ENCODE measurements at places on chromosomes 7 and 10.

DNA sequence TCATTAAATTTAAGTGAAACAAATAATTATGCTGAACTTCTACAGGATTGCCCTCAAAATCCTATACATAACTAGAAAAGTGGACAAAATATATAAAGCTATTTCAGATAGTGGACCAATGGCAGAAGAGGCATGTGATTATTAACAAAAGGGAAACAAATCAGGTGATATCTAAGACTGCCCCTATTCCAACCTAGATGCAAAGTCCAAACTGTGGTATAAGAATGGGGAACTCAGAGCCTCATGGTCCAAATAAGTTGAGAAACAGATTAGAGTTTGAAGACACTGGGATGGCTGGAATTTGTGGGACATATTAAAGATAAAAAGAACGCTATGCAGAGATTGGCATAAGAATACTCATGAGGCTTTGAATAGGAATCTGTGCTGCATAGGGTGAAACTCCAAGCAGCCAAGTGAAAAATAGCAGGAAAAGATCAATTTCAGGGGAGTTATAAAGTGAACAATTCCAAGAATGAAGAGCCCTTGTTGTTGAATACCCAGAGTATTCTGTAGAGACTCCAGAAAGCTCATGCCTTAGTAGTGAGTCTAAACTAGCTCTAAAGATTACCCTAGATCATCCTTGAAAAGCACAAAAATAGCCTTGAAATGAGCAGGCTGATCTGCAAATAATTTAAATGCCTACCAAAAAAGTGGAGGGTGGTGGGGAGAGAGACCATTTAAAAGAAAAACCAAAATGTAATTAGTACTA lies 152.4 kb downstream of the IMMP2L start:
- DNase-seq: no peak

DNA sequence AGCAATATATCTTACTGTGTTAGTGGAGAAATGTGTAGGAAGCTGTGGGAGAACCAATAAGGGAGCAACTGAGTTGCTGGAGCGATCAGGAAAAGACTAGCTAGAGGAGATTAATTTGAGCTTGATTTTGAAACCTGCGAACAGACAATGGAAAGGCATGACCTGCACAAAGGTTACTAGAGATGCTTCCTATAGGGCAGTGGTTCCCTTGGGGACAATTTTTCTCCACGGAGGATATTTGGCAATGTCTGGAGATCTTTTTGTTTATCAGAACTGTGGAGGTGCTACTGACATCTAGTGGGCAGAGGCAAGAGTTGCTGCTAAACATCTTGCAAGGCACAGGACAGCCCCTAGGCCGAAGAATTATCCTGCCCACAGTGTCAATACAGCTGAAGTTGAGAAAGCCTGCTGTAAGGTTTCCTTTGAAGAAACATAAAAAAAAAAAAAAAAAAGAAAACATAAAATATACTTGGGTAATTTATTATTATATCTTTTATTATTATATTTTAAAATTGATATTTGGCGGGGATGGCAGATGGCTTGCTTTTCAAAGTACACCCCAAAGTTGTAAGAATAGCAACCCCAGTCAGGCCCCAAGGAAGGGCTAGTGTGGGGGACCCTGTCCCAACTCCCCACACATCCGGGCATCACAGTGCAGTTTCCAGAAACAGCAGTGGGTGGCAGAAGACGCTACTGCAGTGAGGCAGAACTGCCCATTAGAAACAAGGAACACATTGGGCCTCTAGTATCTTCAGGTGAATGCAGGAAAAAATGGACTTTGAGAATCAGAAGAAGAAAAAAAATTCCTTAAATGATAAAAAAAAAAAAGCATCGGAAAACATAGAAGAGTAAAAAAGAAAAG lies 481.6 kb downstream of the SH2D4B start:
- no peak for DNase-seq

DNA sequence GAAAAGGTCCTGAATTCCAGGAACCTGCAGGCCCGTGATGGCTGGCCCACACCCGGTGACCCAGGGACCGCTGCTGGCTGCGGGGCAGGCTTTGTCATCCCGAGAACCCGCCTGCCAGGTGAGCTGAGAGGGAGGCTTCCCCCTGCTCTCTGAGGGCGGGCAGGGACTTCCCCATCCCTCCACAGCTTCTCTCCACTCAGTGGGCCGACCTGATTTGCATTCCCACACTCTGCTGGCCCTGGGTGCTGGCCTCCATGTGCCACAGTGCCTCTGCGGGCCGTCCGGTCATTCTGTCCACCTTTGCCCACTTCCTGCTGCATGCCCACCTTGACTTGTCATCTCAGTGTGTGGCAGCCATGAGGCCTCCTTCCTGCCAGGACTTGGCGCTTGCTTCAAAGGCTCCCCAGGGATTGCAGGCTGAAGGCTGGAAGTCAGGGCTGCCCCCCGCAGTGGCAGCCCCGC lies 35.3 kb downstream of the PALD1 start:
- DNase-seq: no peak

- no peak for DNase-seq
These were observed 6.9 kb downstream of the ITGB1 start for GRCh38 chr10:32951111-32951510.

GRCh38 chr10:84820120-84820519 lies 491.7 kb downstream of the CCSER2 start:
- no peak for DNase-seq

GRCh38 chr10:84267503-84268126 lies 22.8 kb downstream of the RGR start:
- peak; percentile 6 for DNase-seq

DNA sequence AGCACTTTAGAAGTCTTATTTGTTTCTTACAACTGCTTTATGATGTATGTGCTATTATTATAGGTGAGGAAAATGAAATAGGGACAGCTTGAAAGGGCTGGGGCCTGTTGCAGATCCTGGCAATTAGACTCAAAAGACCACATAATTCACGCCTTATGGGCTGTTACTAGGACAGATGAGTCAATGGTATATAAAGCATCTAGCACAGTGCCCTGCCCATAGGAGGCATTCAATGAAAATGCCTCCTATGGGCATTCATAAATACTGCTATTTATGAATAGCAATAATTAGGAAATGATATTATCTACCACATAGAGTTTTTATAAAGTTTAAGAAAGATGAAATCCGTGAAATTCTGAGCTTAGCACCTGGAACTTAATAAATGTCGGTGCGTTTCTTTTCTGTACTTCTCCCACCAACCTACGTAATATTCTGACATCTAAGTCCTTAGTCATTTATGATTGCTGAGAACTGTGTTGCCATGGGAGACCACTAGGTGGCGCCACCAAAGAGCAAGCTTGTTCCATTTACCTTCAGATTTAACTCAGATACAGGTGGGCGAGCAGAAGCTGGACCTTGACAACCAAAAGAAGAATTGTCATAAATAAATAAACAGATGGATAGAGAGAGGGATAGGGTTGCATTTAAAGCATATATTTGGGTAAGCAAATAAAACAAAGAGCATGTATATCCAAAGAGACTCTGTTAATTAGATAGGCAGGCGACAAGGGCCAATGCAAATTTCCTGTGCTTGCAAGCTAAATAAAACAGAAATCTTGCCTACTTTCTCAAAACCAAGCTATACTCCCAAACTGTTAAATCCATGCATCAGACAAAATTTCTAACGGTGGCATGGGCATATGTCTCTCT lies 699.9 kb downstream of the INHBA start:
- no peak for DNase-seq

DNA sequence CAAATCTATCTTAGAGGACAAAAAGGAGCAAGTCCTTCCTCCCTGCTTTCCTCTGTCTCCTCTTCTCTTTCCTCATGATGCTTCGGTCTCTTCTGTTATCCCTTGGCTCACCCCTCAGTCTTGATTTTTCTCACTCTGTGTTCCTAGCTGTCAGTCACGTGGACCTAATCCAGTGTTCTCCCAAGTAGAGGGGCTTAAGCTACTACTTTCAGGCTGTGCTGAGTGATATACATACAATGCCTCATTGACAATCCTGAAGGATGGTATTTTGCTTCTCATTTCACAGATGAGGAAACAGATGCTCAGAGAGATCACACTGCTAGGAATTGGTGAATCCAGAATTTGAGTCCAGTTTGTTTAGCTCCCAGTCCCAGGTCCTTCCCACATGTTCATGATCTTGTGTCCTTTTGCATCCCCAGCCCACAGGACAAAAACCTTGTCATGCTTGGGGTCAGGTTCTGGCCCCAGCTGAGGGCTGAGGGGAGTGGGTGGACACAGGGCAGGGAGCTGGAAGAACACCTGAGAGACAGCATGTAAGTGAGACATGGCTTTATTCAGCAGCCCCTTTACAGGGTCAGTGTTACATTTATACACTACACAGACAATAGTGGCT lies 50.5 kb upstream of the KMT2E start:
- no peak for DNase-seq

GRCh38 chr10:98351831-98352402 lies 63.1 kb downstream of the PYROXD2 start:
- no peak for DNase-seq

- no peak for DNase-seq
These were observed 26.3 kb downstream of the SLC26A4 start for GRCh38 chr7:107686816-107687387.

DNA sequence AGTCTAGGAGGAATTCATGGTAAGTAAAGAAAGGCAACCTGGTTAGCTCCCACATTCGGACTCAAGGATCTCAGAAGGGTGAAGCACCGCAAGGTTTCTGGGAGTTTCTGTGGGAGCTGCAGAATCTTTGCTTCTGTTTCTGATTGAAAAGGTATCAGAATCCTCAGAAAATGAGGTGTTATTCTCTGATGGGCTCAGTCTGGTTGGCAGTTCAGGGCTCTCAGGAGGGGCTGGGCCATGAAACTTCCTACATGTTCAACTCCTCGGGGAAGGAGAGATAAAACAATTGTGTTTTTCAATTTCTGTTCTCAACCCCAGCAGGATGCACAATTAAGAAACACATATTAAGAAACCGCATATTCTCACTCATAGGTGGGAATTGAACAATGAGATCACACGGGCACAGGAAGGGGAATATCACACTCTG lies 9.1 kb downstream of the OR2A7 start:
- no peak for DNase-seq

DNA sequence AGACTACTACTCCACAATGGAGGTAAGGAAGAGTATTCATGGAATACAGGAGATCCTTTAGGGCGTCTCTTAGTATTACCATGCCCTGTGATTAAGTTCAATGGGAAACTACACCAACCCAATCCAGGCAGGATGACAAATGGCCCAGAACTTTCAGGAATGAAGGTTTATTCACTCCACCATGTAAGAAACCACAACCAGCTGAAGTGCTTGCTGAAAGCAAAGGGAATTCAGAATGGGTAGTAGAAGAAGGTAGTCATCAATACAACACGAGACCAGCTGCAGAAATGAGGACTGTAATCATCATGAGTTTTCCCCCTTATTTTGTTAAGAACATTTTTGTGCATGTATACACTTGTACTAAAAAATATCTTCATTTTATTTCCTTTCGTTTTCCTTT lies 76.6 kb downstream of the GPR37 start:
- no peak for DNase-seq

- peak; percentile 40 for DNase-seq
These were observed 13.5 kb downstream of the SFMBT2 start for GRCh38 chr10:7397049-7398035.

- DNase-seq: no peak
These were observed 19.9 kb upstream of the ATOH7 start for GRCh38 chr10:68251625-68252495.

DNA sequence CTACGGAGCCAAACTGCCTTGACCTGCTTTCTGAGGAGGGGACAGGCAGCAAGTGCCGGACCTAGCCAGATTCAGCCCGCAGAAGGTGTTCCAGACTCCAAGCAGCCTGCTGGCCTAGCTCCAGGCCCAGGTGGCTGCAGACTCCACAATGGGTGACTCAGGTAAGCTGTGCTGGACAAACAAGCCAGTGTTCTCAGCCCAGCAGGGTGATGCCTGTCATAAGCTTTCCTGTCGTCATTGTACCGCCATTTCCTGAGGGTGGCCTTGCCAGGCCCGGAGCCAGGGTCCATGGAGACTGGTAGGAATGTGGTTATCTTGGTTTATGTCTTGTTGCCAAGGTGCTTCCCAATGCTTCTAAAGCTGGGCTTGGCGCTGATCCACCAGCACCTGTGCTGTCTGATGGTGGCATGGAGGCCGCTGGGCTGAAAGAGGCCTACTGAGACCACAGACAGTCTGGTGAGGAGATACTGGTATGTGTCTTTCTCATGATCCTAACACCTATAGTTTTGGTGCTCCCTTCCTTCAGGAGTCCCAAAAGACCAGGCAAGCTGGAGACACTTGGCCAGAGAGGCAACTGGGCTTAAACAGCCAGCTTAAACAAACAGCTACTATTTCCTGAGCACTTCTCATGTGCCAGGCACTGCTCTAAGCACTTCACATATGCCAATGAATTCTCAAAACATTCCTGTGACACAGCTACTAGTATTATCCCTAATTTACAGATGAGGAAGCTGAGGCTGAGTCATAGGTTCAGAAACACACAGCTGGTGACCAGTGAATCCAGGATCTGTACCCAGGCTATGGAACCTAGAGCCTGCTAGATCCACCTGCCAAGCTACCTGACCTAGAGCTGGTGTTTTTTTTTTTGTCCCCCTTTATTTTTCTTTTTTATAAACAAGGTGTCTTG lies 42.0 kb downstream of the ZC3HC1 start:
- DNase-seq: no peak

DNA sequence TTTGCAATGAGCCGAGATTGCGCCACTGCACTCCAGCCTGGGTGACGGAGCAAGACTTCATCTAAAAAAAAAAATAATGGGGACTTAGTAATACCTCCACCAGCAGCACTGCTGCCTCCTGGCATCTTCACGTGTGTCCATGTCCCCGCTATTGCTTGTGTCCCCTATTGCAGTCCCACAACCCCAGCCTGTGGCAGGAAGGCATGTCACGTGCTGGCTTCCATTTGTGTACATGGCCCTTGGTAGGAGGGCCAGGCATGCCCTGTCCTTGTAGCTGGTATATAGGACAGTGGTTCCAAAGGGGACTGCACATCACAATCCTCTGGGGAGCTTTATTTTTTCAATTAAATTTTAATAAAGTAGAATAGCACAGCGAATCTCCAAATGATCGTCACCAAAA lies 5.7 kb downstream of the ZNF783 start:
- DNase-seq: no peak

- DNase-seq: no peak
These were observed 88.0 kb upstream of the PRSS58 start for GRCh38 chr7:142345811-142346210.

- DNase-seq: no peak
These were observed 7.1 kb upstream of the TAS2R39 start for GRCh38 chr7:143176128-143176527.

DNA sequence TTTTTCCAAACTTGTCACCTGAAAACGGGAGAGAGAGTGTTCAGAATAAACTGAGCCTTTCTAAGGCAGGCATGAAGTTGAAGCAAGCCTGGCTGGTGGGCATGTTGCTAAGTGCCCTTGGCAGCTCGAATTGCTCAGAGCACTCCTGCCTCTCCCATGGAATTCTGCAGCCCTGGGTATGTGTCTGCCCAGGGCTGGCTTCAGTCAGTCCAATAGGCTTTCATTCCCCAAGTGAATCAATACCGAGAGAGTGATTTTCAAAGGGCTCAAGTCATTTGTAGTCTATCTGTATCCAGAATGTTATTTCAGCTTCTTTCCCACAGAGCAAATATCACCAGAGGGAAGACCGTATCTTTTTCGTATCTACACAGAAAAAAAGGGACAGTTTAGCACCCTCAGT lies 415.5 kb upstream of the COBL start:
- DNase-seq: no peak

GRCh38 chr10:42637648-42638054 lies 719 bp downstream of the ZNF33B start:
- DNase-seq: no peak

GRCh38 chr10:71889388-71889987 lies 38.4 kb upstream of the PSAP start:
- DNase-seq: no peak
